Activated CD4-positive, alpha-beta T cell treated with anti-CD3 and anti-CD28 coated beads, Interleukin-2, amount 50 U/mL, for 4 hours (primary cell): ENCODE measurements at places on chromosomes 3 and 15.
A peak's percentile ranks its signal among the peaks of the same experiment; 100 is the strongest.

GRCh38 chr3:174000675-174001074, 603.1 kb downstream of the NLGN1 start:
- no peak for DNase-seq

GRCh38 chr3:170484869-170485268, 66.2 kb downstream of the CLDN11 start:
- DNase-seq, result no peak

DNA sequence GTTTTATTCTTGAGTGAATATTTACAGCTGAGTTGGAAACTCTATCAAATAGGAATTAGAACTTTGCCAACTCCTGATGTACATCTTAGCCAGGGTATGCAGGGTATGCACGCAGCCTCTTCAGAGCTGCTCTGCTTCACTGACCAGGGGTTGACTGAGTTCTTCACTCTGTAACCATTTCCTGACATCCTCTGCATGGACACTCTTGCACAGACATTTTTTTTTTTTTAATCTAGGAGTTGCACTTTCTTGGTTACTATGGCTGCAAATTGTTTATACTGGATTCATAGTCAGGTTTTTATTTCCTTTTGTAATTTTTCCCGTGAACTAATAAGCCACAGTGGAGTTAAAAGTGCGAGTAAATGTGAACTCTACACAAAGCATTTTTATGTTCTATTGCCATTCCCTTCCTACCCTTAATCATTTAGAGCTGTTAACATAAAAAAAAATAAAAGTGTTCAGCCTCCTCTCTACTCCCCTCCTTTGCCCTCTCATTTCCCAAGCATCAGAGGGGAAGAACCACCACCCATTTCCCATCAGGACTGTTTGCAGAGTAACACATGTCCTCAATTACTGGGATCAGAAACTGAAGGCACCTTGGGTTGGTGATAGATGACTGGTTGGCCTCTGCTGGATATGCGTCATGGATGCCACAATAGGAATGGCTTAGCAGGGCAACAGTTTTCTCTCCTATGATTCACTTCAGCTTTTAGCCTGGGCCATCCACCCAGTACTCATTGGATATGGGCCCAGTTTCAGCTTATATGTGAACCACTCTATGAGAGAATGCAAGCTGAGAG, 54.0 kb downstream of the DUT start:
- no peak for DNase-seq

DNA sequence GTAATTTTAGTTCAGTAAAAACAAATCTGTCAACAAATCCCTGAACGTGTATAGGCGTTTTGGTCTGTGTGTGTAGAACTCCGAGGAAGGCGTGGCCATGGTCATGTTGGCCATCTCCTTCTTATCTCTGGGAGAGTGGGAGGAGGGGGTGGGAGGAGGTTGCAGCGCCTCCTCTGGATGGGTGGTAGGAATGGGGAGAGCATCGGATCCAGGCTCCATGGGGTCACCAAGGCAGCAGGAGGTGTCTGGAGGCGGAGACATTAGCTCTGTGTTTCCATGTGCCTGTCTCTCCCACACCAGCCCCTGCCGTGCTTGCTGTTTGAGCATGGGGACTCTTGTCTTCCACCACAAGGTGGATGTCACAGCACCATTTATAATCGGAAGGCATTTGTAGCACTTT, 34.5 kb upstream of the TRPM1 start:
- no peak for DNase-seq

- DNase-seq, result no peak
Observed at GRCh38 chr3:190326361-190326760, 4.1 kb upstream of the CLDN1 start.

DNA sequence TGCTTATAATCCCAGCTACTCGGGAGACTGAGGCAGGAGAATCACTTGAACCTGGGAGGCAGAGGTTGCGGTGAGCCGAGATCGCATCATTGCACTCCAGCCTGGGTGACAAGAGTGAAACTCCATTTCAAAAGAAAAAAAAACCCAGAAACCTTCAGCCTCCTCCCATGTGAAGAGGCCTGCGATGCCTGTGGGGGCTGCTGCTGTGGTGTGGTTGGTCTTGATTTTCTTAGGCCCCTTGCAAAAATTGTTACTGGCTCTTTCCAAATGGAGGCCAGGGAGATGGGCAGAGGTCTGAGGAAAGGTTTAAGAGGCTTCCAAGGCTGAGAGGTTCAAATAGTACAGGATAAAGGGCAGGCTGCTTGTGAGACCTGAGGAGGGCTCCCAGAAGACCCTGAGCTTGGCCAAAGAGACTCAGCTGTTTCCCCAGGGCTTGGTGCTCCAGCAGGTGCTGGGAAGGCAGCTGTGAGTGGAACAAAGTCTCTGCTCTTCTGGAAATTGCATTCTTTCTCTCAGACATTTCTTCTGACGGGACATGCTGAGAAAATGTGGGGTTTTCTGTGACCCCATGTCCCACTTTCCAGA, 18.4 kb downstream of the GCSAM start:
- no peak for DNase-seq

DNA sequence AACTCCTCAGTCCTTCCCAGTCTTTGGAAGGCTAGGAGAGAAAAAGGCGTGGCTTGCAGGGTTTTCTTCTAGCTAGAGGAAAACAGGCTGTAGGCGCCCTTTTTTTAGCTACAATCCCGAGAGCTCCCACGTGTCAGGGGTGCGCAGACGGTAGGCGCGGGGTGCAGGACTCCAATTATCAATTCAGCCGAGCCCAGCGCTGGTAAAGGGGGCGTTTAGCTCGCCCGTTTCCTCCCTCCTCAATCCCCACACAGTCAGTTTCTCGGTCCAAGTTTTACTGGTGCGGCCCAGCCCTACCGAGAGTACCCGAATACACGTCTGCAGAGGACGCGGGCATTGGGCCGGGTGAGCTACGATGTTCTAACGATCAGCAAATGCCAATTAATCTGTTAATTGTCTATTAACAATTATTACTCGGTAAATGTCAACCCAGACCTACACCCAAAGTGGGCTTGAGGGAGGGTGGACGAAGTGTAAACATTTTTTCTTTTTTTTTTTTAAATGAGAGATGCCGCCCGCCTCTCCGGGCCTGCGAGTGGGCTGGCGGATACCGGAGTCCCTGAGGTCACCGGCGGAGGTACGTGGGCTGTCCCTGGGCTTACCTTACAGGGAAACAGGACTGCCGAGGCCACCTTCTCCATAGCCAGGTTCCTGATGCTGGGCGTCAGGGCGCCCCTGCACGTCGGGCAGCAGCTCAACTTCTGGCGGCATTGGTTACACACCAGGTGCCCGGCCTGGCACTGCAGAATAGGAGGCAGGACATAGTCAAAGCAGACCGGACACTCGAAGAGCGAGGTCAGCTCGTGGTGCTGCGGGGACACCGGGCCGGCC, 923 bp downstream of the SIAH2 start:
- peak; percentile 32 for DNase-seq

GRCh38 chr3:71652781-71653413, 69.4 kb upstream of the FOXP1 start:
- peak; percentile 2 for DNase-seq

DNA sequence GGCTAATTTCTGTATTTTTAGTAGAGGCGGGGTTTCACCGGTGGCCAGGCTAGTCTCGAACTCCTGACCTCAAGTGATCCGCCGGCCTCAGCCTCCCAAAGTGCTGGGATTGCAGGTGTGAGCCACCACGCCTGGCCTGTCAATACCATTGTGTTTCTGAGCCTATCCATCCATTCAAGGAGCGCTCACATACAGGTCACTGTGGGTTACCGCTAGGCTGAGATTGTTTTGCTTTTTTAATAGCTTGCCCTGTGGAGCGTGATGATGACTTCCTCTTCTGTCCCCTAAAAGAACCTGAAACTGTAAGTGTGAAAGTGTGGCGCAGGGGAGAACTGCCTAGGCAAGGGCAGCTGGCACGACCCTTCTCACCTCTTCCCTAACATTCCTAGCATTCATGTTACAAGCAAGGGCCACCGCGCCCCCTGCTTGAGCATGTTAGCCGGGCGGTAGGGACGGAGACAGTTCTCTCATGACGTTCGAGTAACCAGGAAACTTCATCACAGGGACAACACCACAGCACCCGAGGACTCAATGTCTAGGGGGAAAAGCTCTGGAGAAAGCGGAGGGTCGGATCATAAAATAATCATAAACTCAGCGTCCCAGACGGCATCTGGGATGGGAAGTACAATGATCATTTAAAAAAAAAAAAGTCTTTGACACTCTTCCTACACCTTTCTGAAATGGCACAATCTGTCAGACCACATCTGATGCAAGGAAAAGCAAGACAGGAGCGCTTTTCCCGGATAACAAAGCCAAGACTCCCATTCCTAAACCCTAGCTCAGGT, 790 bp downstream of the LAMP3 start:
- no peak for DNase-seq

GRCh38 chr15:70604666-70605315, 158.6 kb downstream of the UACA start:
- no peak for DNase-seq

DNA sequence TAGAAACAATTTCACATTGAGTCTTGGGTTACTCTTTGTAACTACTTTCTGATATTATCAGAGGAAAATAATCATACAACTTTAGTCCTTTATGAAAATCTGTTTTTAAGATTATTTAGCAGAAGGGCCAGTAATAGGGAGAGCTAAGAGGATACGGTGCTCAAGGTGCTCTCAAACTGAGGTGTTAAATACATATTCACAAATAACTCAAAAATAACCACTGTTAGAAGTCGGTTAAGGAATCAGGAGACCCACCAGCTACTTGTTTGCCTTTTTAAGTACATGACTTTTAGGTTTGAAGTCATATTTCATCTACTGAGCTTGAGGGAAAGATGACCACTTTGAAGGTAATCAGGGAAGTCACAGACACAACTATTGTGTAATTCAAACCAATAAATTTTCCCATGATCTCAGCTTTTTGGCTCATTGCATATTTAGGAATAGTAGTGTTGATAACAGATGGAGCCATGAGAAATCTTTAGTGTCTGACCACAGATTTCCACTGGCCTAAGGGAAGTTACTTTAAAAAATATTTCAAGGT, 1.4 kb upstream of the RSRC1 start:
- DNase-seq, result no peak

DNA sequence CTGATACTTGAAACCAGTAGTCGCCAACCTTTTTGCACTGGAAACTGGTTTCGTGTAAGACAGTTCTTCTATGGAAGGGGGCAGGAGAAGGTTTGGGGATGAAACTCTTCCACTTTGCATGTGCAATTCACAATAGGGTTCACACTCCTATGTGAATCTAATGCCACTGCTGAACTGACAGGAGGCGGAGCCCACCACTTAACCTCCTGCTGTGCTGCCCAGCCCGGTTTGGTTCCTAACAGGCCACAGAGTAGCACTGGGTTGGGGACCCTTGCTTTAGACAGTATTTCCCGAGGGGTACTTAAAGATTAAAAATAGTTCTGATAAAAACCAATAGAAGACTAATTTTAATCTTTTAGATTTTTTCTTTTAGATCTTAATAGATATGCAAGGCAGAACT, 11.1 kb downstream of the TFG start:
- no peak for DNase-seq

GRCh38 chr3:159982442-159982974, 6.1 kb upstream of the IL12A start:
- DNase-seq, result no peak

DNA sequence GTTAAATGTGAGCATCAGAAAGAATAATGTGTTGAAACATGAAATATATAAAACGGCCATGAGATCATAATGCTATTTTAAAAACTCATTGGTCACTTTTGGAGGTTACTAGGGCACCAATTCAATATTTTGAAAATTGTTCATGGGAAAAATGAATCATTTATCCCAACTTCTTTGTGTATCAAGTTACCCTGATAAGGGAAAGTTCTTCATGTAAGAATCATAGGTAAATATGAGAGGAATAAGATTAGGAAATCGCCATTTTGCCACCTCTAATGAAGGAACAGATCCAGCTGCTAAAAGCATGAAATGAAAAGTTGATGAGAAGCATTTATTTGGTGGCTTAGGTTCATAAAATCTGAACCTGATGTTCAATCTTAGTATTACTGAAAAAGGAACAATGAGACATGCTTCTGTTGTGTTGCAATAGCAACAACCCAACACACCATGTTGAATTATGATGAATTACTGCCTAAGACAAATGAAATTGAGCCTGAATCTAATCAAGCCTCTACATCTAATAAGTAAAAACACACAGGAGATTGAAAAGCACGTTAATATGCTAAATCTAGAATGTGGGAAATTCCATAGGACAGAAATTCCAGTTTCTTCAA, 32.5 kb downstream of the ABHD5 start:
- no peak for DNase-seq

GRCh38 chr15:33311312-33311971, 675 bp downstream of the RYR3 start:
- no peak for DNase-seq

- DNase-seq, result no peak
Observed at GRCh38 chr3:136396916-136397315, 146.8 kb downstream of the PCCB start.

DNA sequence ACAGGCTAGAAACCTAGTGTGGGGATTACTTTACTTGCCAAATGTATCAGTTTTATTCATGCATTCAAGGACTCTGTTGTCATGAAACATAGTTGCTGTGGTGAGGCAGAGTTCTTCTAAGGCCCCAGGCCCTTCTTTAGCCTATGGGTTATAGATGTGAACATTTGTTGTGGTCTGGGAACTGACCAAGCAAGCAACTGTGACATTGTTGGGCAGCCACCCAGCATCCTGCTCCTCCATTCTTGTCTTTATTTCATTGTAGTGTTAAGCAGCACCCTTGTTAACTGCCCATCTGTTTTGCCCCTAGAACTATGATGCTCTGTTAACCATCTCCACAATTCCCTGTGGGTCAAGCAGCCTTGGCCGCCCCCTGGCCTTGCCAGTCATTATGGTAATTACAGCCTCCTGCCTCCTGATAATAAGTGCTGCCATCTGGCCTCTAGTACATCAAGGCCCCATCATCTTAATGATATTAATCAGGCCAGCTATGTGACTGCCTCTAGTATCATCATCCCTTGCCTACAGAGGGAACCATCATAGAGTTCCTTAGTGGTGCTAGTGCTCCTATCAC, 12.2 kb upstream of the IFT57 start:
- DNase-seq, result no peak

DNA sequence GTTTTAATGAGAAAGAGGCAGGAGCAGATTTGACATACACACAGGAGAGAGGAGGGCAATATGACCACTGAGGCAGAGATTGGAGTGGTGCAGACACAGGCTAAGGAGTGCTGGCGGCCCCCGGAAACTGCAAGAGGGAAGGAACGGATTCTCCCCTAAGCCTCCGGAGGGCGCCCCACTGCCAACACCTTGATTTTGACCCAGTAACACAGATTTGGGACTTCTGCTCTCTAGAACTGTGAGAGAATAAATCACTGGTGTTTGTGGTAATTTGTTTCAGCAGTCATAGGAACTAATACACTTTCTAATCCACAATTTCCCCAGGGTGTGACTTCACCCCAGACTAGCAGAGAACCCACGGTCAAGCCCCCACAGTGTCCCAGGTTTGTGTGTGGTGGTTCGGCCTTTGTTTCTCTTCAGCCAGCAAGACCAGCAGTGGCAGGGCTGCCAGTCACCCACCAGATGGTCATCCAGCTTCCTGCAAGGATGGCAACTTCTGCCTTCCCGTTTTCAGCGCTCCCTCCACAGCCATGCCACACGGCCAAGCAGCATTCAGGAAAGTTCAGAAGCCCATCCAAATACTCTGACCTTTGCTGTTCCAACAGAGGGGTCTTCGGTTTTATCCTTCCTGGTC, 23.6 kb upstream of the TSPAN3 start:
- no peak for DNase-seq

- no peak for DNase-seq
Observed at GRCh38 chr3:187931101-187931500, 185.8 kb upstream of the BCL6 start.
